ENCODE measurements at places on chromosomes 7 and 10.

GRCh38 chr10:104209575-104210198, 22.5 kb downstream of the CFAP43 start:
- DNase-seq = peak; percentile 65

DNA sequence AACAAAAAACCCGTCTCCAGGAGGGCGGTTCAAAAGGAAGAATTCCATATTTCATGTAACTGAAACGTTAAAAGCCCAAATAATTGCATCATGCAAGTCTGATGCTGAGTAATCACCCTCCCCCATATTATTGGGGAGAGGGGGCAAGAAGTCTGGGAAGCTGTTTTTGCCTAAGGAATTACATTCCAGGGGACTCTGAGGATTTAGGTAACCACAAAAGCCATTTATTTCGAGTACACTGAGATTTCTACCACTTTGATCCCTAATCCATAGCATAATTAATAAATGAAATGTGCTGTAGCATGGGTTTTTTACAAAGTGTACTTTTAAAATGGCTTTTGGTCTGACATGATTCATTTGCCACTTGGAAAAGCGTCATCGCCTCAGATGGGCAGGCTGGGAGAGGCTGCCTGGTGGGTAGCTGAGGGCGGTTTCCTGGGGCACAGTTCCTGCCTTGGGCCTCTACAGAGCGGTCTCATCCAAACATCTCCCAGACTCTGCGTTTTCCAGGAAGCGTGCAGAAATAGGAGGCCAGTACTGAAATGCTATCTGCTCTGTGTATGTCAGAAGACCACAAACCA, 106.5 kb downstream of the TCF7L2 start:
- DNase-seq = no peak

DNA sequence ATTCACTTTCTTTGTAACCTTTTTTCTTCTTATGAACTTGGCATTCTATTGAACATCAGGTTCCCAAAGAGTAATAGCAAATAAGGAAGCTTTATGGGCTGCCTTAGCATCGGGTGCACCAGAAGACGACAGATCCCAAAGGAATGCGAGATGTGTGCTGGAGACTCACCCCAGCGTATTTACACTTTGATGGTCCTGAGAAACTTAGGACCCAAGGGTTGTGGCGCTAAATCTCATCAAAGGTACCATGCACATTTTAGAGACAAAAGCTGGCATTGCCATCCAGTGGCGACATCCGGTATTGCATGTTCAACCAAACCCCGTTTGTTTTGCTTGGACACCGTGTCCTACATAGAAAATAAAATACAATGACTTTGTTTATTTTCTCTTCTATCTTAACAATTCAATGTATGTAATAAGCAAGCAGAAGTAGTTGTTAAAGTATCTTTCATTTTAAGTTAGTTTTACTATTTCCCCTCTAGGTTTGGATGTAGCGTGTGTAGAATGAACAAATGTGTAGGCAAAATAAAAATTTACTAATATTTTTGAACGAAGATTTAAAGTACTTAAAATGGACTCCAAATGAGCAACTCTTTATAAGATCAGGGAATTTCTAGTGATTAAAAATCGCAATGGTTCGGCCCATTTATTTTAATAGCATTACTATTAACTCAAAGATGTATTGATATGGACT, 1154.8 kb downstream of the GATA3 start:
- DNase-seq = peak; percentile 49

DNA sequence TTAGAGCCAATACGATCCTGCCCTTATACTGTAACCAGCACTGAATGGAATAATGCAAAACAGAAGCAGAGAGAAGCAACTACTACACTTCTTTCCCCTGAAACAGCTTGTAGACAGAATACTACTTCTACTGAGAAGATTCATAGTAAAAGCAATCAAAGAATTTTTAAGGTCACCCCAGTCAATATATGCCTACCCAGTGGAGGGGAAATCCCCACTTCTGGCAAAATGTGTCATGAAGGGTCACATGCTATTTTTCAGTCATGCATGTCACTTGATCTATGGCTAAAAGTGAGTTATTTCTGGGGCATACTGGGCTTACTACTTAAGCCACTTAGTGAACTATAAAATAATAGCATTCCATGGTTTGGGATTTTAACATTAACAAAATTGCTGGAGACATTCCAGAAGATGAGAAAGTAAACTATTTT, 25.6 kb downstream of the IRF5 start:
- DNase-seq = no peak

DNA sequence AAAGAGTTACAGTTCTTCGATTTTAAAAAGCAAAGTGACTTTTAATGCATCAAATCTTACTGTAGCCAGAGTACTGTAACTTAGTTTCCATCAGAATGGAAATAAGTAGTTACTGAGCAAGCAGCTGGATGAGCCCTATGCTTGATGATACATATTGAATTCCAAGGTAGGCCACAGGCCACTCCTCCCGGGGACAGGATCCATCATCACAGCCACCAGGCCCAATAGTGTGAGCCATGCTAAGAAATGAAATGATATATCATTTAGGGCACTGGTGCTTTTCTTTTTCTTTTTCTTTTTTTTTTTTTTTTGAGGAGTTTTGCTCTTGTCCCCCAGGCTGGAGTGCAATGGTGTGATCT, 42.9 kb upstream of the TOMM7 start:
- DNase-seq = no peak

Data from NCI-H2081 (cell line).